ENCODE measurements at places on chromosomes 5 and 9.

DNA sequence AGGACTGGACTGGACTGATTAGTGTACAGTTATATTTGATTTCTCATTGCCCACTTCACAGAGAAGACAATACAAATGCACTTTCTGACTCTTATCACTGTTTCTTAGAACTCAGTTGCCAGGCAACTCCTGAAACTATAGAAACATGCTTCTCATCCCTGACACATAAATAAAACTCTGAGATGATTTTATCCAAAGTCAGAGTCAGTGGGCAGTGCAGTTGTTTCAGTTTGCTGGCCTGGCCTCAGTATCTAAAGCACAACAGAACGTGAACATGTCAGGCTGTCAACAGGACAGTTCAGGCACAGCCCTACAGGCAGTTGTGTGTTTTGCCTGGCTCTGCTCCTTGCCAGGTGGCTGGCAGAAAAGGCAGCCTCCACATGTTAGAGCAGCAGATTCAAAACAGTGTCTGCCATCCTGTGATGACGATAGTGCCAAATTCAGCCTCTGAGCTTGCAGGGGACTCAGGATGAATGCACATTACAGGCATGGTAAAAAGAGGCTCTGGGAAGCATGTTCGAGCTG lies 65.1 kb upstream of the CCDC152 start:
- no peak for DNase-seq

DNA sequence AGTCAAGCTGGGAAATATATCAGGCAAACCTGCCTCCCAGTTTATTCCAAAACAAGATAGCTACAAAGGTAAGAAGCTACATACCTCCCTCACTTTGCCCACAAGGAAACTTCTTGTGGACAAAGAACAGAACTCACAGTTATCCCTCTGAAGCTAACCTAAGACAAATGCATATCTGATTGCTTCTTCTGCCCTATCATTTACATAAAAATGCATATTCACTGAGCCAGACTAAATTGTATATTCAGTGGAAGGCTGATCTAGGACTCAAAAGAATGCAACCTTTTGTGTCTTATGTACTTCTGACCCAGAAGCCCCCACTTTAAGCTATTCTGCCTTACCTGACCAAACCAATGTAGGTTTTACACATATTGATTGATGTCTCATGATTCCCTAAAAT lies 276.8 kb downstream of the HTR1A start:
- DNase-seq = no peak

GRCh38 chr5:19546521-19546920 lies 441.5 kb downstream of the CDH18 start:
- DNase-seq = no peak

GRCh38 chr5:145101246-145101645 lies 733.9 kb downstream of the PRELID2 start:
- no peak for DNase-seq

GRCh38 chr9:31519011-31519410 lies 865.4 kb upstream of the ACO1 start:
- DNase-seq = no peak

GRCh38 chr5:170634256-170634990 lies 130.6 kb downstream of the KCNIP1 start:
- DNase-seq = no peak

DNA sequence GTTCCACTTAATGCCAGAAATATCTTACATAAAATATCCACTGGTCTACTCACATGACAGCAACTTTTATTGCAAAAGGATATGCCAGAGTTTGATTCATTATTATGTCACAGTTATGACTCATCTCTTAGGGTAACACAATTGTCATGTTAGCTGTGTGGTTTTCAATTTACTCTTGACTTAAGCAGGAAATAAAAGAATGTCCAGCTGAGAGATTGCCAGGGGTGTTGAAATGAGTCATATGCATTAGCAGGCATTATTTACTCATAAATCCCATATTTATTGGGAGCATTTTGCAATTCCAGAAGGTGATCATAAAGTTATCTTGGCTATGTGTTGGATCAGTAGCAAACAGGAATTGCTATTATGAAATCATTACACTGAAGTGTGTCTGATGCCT lies 1164.6 kb upstream of the CDH18 start:
- peak; percentile 85 for DNase-seq

DNA sequence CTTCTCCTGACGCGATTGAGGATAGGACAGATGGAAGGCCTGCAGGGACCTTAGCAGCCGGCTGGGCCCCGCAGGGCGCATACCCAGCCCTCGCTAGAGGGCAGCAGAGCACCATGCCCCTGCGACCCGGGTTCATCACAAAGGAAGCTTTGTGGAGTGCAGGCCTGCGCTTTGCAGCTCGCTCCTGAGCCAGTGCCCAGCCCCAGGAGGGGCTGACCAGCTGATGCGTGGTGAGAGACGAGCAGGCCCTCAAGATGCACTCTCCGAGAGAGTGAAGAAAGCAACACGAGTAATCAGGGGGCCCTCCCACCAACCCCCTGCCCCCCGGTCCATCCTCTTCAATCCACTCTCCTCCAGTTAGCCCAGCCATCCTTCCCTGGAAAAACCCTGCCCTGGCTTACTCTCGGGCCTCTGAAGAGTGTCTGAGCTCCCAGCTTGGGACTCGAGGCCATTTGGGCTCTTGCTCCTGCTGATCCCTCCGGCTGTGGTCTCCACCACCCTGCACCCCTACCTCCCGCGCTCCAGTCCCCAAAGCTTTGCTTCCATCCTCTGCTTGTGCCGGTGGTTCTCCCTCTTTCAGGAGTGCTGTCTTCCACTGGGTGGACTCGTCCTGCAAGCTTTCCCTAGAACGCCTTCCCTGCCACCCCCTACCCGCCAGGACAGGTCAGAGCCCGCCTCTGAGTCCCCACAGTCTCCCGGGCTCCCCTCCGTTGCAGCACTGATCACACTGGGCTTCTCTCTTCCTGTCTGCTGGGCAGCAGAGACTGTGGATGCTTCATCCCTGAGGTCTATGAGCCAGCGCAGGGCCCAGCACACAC lies 9.1 kb upstream of the KIF12 start:
- DNase-seq = peak; percentile 78

- DNase-seq = peak; percentile 23
Measured at GRCh38 chr5:123610665-123611405, 98.9 kb downstream of the CSNK1G3 start.

GRCh38 chr5:80308526-80308925 lies 11.3 kb upstream of the SPZ1 start:
- no peak for DNase-seq

DNA sequence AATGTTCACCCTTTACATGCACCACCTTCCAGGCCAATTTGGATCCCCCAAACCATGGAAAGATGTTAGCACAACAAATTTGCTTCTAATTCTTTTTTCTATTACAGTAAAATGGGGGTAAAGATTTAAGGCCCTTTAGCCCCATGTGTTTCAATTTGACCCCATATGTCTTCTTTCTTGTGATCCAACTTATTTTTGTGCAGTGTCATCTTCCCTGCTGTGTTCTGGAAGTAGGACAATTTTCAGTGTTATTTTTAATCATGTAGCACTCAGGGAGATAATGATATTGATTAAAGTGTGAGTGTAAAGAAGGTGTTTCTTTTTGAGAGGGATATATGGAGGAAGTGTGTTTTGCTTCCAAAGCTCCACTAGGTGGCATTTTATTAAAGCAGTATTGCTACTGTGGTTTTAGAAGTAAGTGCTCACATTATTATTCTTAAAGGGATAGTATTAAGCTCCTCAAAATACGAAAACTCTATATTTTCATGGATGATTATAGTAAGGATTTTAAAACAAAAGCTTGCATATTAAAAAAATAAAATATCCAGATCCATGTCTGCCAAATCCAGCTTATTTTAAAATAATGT lies 118.7 kb upstream of the ATP10B start:
- DNase-seq = no peak

DNA sequence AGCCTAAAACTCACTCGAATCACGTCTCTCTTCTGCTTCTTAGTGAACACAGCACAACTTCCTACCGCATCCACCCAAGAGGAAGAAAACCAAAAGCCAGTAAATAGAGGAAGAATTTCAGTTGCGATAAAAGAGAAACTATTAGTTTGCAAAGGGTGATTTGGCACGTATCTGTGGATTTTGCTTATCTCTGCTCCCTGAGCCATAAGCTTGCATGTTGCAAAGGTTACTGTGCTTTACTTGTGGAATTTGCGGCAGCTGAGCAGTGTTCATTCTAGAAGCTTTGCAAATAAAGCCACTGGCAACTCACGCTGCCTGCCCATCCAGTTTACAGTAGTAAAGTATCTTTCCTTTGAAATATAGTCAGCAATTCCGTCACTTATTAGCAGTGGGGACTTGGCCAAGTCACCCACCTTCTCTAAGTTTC lies 149.0 kb upstream of the PCA3 start:
- no peak for DNase-seq

DNA sequence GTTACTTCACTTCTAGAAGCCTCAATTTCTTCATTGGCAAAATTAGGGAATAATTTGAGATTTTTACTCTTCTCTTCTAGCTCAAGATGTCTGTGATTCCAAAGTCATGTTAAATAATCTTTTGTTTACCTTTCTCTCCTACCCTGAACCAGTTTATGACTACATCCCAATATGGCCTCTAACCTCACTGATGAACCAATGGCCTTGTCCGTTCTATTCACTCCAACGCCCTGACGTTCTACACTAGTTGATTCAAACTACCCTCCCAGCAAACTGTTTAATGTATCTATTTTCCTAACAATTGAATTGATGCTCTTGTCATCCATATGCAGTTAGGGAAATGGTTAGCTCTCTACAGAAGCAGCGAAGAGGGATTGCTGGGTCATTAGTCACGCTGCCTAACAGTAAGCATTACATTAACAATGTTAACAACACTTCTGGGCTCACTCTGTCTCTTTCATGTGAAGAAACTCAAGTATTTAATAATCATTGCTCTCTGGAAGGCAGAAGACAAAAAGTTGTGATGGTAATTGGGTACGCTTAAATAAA lies 38.0 kb downstream of the RAPGEF1 start:
- DNase-seq = no peak

GRCh38 chr5:43042626-43043399 lies 2.7 kb upstream of the ANXA2R start:
- no peak for DNase-seq

DNA sequence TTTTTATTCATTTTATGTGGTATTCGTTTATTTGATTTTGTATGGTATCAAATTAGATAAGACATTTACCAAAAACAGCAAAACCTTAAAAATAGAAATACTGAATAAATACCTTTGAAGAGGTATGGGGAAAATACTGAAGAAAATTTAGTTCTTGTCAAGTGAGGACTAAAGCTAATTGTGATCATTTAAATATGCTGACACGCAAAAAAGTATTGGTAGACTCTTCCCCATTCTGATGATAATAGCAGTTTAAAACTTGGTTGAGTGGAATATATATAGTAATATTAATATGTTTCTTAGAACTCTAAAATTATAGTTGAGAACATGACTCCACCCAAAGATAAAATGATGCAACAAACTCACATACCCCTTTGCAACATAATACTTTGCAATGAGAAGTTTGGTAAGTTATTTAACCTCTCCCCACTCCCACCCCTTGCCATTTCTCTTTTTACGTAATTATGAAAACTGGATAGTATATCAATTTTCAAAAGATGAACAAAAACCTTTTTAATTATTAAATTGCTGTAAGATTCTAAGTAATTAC lies 30.1 kb upstream of the SNX24 start:
- DNase-seq = no peak

GRCh38 chr5:93017849-93018248 lies 563.2 kb downstream of the NR2F1-AS1 start:
- DNase-seq = no peak

- no peak for DNase-seq
Measured at GRCh38 chr5:77991084-77991483, 214.9 kb upstream of the TBCA start.

- DNase-seq = no peak
Measured at GRCh38 chr9:107147134-107147533, 135.9 kb upstream of the RAD23B start.

GRCh38 chr5:84589926-84590325 lies 205.2 kb upstream of the EDIL3 start:
- no peak for DNase-seq

DNA sequence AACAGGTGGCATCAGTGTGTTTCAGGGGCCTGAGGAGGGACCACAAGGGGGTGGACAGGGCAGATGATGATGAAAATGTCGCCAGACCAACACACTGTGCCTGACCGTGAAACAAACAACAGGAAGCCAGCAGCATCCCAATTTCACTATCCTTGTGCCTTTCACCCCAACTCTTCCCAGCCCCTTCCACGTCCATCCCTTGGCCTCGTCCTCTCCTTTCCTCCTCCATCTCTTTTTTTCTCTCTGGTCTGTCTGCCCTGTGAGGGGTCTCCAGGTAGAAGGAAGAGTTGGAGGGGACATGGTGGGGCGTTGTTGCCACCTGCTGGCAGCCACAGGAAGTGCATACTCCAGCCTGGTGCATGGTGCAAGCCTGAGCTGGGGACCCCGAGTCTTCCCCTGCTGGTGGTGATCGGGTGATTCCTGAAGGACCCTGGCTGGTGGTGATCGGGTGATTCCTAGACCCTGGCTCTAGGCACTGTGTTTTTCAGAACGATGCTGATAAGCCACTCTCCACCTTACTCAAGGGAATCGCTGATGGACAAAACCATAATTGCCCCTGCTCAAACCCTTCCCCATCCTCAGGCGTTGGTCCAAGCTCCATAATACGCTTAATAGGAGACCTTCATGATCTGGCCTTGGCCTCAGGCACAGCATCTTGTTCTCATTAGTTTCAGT lies 21.7 kb upstream of the NSD1 start:
- DNase-seq = peak; percentile 76

GRCh38 chr5:59091965-59092364 lies 509.1 kb downstream of the RAB3C start:
- no peak for DNase-seq

DNA sequence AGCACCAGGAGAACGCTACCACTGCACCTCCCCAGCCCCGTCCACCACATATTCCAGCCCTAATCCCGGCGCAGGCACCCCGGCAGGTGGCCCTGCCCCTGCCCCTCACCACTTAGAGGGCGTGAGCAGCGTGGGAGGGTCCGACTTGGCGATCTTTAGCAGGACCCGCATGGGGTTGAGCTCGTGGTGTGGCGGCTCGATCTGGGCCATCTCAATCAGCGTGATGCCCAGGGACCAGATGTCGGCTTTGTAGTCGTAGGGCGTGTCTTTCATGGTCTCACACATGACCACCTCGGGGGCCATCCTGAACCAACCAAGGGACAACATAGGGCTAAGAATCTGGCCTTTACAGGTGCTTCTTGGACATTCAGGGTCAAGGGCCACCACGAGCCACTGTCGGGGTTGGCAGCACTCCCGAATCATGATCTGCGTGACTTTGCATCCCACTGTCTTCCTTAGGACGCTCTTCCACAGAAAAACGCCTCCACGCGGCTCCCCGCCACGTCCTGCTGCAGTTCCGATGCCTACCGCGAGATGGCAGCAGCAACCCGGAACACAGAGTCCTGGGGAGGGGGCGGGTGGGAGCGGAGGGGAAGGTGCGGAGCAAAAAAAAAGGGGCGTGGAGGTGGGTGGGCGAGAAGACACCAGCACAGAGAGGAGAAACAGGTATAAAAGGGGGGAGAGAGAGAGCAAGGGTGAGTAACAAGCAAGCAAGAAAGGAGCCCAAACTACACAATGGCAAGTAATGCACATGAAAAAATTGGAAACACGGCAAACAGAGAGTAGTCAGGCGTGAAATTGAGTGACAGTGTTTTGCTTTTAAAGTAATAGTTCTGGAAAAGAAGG lies 81.3 kb downstream of the STK10 start:
- DNase-seq = peak; percentile 55

GRCh38 chr5:119860463-119860862 lies 231.1 kb downstream of the FAM170A start:
- DNase-seq = no peak

- DNase-seq = no peak
Measured at GRCh38 chr9:108382310-108382709, 473.5 kb downstream of the ACTL7B start.

GRCh38 chr5:69512740-69513260 lies 20.2 kb downstream of the OCLN start:
- DNase-seq = peak; percentile 40

GRCh38 chr9:99180199-99180598 lies 41.5 kb downstream of the ALG2 start:
- DNase-seq = no peak
